RPMI7951 (cell line): ENCODE measurements at places on chromosomes 3 and 15.

GRCh38 chr3:169400874-169401273 is 262.6 kb downstream of the MECOM start:
- DNase-seq = no peak

DNA sequence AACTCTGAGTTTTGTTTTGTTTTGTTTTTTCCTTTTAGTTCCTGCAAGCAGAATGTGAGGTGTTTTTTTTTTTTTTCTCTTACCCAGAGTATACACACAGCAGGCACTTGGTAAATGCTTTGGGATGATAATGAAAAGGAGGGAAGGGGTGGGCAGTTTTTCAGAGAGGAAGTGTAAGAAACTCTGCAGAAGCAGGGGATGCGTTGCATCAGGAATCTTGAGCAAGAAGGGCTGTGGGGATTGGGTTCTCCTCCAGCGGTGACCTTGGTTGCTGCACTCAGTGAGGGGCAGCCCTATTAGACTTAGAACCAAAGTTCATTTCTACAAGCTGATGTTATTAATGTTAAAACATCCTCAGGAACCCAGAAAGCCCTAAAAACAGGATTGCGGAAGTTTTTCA is 32.2 kb upstream of the TMEM158 start:
- no peak for DNase-seq

GRCh38 chr3:146161663-146162002 is 649 bp upstream of the PLOD2 start:
- no peak for DNase-seq

GRCh38 chr3:171383206-171384018 is 76.8 kb downstream of the TNIK start:
- DNase-seq = peak; percentile 76

DNA sequence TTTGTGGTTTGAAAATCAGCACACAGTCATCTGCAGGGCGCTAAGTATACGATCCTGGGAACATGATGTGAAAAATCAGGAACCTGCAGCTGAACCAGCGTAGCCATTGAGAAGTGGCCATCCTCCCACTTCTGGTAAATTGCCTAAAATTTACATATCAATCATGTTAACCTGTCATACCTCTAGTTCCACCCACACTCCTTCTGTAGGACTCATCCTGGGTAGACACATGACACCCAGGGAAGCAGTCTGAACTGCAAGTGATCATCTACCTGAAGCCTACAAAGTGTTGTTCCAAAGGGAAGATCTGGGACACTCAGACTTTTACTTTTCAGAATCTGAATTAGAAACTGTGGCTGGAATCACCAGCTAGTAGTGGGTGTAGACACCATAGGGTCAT is 5.5 kb upstream of the PSMD6 start:
- DNase-seq = no peak

DNA sequence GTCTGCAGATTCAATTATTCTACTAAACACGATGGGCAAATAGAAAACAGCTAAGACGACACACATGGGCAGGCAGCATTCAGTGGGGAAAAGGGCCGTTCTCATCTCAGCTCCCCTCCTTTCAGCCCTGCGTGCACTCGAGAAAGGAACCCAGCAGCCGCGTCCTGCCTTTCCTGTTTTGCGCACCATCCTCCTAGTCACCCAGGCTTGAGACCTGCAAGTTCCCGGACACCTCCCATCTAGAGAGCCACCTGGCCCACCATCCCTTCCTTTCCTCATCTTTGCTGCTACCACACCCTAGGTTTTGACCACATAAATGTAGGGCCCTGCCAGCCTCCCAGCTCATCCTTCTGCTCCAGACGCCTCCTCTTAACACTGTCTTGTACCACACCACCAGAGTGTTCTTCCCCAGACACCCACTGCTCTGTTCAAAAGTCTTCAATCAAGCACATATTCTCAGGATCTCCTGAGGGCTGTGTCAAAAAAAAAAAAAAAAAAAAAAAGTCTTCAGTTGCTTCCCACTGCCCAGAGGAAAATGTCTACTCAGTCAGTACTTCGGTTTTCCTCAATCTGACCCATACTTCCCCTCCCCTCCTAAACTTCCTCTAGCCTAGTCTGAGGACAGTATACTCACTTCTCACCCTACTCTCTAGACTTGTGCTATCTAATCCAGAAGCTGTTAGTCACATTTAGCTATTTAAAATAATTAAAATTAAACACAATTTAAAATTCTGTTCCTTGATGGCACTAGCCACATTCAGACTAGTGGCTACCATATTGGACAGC is 182.0 kb downstream of the STT3B start:
- no peak for DNase-seq

DNA sequence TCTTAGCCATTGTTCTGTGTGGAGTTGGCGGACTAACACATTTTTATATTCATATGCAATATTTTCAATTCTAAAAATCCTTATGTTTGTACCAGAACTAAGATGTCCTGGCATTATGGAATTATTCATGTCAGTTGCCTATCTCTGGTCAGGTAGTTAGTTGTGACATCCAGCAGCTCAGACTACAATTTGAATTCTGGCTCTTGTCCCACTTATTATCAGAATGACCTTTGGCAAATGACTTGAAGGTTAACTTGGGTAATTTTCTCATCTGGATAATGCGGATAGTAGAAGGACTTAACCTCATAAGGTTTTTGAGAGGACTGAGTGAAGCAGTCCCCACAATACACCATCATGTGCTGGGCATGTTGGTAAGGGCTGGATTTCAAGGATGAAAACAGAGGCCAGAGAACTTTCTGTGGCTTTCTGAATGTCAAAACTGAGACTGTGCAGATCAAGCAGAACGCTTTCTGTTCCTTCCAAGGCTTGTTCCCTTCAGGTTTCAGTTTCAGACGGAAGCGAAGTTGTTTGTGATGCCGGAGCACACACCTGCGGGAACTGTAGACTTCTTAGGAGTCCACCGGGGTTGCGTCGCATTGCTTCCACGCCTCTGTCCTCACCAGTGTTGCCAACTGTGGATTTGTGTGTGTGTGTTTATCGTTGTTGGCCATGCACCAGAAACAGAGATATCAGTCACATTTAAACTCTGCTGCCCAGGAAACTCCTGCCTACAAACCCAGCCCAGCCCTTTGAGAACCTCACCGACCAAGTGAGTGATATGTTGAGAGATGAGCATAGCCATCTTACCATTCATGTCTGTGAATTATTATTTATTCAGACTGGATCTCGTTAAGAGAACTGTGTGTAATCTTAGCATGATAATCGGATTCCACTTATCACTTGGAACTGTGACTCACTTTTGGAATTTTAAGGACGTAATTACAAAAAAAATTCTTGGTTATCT is 76.0 kb downstream of the PTPRG start:
- peak; percentile 44 for DNase-seq

DNA sequence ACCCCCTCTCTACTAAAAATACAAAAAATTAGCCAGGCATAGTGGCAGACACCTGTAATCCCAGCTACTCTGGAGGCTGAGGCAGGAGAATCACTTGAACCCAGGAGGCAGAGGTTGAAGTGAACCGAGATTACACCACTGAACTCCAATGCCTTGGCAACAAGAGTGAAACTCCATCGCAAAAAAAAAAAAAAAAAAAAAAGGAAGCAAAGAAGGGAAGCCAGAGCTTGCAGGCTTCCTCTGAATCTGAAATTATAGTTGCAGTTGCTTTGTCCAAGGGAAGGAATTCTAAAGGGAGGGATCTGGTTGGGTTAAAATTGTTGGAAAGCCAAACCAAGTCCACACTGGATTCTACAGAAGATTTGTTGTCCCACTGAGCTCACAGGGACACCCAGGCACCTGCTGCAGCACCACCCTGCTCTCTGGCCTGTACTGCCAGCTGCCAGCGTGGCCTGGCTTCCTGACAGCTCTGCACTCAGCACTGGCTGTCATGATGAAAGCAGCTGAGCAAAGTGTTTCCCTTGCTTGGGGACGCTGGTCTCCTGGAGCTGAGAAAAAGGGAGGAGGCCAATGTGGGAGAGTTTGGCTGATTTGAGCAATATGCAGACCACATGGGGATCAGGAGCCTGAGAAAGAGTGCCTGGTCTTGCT is 88.8 kb upstream of the HES1 start:
- DNase-seq = peak; percentile 76

GRCh38 chr15:92669432-92669831 is 13.9 kb upstream of the FAM174B start:
- DNase-seq = no peak

- DNase-seq = no peak
Observed at GRCh38 chr3:59517388-59517787, 467.6 kb upstream of the CFAP20DC start.

GRCh38 chr3:133591271-133591742 is 17.8 kb downstream of the CDV3 start:
- DNase-seq = peak; percentile 65

DNA sequence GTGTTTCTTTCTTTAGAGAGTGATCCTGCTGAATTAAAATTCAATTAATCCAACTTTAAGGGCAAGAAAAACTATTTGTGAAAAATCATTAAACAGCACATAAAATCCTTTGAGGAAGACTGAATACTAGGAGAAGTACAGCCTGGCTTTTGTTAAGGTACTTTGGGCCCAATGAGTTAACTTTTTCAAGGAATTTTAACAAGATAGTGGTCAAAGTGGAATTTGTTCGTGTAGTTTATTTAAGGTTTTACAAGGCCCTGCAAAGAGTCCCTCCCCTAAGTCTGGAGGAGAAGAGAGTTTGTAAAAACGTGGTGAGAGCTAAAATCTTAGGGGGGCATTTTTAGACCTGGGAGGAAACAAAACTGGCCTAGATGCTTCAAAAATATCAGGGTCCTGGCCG is 26.0 kb upstream of the TRIM71 start:
- no peak for DNase-seq

- DNase-seq = peak; percentile 86
Observed at GRCh38 chr3:113211330-113212149, at the start of gene BOC. Gene BOC (plus strand): TSS chr3:113211557. CDS start chr3:113249803, 38,246 bp downstream.

DNA sequence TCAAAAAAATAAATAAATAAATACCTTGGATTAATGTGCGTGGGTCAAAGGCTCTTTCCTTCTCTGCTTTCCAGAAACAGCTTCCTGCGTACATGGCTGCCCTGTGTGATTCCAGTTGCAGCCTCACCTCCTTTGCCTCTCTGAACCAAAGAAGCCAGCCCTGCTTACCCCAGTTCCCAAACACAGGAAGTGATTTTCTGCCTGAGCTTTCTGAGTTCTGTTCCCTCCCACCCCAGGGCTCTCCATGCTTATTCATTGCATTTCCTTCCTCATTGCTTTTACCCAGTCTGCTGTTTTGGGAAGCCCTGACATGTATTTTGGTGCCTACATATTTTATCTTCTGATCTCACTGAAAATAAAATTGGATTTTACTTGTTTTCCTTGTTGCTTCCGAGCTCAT is 15.4 kb downstream of the ZSCAN2 start:
- DNase-seq = no peak

- no peak for DNase-seq
Observed at GRCh38 chr3:62481962-62482361, 108.6 kb upstream of the FEZF2 start.

GRCh38 chr3:109334572-109334971 is 2.8 kb downstream of the DPPA4 start:
- no peak for DNase-seq

GRCh38 chr3:42836150-42837123 is 27.2 kb downstream of the ACKR2 start:
- DNase-seq = no peak

- DNase-seq = peak; percentile 95
Observed at GRCh38 chr15:37015035-37015434, 85.3 kb downstream of the MEIS2 start.

DNA sequence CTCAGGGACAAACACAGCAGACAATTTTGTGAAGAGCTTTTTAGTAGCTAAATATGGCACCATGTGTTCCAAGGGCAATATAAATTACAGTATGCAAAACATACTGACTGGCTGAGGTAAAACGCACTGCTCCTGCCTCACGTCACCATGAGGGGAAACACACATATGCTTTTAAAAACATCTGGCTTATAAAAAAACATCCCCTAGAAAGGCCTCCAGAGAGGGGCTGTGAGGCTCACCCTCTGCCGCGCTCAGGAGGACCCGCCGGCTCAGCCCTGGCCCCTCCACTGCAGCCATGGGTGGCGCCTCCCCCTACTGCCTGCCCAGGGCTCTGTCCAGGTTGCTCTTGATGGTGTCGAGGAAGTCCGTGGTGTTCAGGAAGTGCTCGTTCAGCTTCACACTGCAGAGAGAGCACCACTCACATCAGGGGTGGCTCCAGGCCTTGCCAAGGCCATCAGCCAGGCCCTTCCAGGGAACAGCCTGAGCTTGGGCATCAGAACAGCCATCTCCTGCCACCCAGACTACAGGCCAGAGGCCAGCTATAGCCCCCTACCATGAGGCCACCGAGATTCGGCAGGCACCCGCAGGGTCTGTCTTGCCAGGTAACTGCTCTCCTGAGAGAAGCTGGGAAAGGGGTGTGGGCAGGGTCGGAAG is 18.2 kb downstream of the IDH2 start:
- no peak for DNase-seq

- DNase-seq = no peak
Observed at GRCh38 chr3:151289445-151289844, 11.1 kb upstream of the P2RY14 start.

DNA sequence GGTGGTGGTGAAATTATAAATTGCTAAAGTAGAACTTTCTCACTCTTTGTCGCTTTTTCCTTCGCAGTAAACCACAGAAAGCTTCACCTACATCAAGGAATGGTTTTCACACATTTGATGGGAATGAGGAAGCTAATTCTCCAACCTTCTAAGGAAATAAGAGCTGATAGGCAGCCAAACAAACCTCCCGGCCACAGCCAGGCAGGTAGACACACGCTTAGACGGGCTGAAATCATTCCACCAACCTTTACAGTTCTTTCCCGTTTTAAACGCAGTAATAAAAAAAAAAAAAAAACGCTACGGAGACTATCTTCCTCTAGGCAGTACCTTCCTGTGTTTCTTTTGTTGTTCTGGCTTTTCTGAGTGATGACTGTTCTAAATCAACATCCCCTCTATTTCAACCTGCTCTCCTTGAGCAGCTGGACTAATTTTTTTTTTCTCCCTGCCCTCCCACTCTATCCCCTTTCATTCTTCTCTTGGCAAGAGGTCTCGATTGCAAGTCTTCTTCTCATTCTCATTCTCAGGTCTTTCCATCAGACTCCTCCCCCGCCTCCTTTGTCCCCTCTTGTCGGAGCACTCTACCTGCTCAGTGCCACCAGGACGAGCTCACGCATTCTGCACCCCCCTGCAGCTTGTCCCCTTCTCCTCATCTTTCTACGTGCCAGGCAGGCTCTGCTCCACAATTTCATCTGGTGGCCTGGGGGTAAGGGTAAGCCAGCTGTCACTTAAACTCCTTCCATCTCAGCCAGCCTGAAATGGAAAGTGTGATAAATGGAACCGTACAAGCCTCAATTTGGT is 391.1 kb upstream of the MDFIC2 start:
- DNase-seq = no peak

DNA sequence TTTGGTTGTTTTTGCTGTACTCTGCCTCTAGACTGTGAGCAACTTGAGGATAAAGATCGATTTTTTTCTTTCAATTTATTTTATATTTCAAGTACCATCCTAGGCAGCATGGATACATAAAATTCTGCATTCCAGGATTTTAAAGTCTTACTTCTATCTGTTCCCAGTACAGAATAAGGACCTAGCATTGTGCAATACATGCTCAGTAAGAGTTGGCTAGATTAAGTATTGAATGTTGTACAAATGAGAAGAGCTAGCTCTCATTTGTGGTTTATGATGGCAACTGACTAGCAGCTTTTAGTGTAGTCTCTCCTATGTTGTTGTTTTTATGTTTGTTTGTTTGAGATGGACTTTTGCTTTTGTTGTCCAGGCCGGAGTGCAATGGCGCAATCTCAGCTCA is 222.7 kb downstream of the TP63 start:
- DNase-seq = no peak
